ENCODE measurements at places on chromosomes 3 and 15.

GRCh38 chr15:86004061-86004460, 75.6 kb upstream of the AGBL1 start:
- no peak for DNase-seq

DNA sequence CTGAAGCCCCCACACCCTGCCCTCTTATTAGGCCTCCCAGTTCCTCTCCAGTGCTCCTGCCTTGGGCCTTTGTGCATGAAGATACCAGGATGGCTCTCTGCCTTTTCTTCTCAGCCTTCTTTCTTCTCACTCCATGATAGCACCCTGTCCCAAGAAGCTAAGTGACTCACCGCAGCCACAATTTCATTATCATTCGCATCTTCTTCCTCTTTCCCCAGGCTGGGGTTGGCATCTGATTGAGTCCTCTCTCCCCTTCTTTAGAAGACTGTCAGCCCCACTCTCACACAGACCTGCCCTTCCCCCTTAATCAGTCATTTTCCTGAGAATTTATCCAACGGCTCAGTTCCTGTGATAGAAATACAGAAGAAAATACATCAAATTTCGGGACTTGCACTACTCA, 102.0 kb downstream of the STAC start:
- no peak for DNase-seq

DNA sequence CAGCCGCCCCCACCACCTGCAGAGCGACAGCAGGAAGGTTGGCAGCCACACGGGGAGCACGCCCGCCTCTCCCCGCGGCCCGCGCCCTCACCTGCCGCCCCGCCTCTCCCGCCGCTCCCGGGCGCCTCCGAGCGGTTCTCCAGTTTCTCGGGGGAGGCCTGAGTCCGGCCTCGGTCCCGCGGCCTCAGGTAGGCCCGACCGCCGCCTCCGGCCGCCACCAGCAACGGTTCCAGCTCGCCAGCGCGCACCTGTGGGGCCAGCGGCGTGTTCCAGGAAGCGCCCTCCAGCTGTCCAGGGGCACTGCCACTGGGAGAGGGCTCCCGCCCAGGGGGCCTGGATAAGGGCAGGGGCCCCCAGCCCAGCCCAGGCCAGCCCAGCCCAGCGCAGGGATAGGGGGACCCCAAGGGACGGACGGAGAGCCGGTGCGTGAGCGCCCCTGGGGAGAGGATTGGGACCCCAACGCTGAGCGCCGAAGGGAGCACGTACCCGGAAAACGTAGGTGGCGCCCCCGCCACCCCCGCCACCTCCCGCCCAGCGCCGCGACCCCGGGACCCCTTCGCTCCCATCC, 2.2 kb downstream of the LTK start:
- DNase-seq, result no peak

DNA sequence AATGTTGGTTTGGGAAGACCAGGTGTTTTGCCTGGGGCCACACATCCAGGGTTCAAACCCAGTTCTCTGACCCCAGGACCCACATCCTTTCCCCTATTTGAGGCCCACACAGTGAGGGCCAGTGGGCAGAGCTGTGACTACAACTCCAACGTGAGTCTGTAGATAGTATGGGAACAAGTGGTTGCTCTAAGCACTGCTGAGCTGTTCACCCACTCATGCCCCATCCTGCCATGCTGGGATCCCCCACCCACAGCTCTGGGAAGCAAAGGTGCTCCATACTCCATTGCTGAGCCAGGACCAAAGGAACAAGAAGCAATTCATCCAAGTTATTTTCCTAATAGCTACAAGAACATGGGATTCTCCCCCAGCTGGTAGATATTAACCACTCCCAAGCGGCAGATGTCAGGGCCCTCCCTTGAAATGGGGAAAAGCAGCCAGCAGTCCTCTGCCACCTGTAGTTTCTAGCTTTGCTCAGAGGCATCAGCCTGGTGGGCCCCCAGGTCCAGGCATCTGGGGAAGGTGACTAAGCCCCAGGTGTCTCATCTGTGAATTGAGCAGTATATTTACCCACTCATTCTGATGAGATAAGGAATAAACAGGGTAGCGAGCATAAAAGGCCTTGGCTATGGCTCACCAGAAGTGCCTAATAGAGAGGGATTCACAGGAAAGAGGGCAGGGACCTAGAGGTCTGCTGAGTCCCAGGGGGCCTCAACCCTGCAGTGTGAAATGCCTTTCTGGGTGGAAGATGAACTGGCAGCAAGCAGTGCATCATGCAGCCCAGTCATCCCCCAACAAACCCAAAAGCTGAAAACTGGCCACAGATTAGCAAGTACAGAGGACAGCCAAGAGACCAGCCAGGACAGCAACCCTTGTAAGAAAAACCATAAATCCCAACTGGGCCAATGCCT, 33.4 kb downstream of the POC1A start:
- no peak for DNase-seq

- no peak for DNase-seq
These were observed 14.8 kb upstream of the RBP2 start for GRCh38 chr3:139491027-139491700.

- no peak for DNase-seq
These were observed 165.2 kb downstream of the SLCO3A1 start for GRCh38 chr15:92018535-92019239.

DNA sequence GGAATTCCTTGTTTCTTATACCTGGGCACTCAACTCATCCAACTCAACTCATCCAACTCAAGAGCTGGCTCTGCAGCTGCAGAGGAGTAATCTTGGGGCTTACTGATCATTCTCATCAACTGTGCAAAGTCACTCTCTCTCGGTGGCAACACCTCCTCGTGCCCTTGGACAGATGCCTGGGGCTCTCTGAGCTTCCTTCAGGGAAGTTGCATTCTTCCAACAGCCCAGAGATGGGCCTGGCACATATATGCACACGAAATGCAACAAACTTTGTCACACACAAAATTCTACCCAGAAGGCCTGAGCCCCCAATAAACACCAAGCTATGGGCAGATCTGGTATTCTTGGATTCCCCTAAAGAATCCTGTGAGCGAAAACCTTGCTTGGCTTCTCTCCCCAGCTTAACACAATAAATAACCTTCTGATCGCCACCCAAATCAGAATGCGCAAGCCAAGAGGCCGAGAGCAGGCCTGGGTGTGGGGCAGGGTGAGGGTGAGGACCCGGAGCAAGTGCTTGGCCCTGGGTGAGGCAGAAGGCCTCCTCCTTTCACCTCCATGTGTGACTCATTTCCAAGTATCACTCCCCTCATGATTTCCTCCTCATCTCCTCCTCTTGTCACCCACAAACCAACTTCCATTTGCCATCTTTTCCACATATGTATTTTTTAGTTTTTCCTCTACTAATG, 15.4 kb downstream of the TGM5 start:
- DNase-seq, result no peak

DNA sequence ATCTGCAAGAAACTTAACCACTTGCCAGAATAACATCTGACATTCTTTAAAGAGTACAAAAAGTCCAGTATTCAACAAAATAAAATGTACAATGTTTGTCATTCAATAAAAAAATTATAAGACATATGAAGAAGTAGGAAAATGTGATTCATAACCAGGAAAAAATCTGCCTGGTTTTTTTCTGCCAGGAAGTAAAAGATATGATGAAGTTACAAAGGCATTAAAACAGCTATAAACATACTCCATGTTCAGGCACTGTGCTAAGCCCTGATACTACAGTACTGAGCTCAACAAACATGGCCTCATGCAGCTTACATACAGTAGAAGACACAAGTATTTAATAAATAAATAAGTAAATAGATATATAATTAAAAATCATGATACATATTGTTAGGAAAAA, 178.4 kb upstream of the STT3B start:
- DNase-seq, result no peak

Measured in stimulated activated naive CD4-positive, alpha-beta T cell treated with Interleukin-2 at 50 U/mL for 16 hours (primary cell).